Stimulated activated naive CD4-positive, alpha-beta T cell treated with Interleukin-2 at 50 U/mL for 16 hours (primary cell): ENCODE measurements at places on chromosomes 3 and 15.

DNA sequence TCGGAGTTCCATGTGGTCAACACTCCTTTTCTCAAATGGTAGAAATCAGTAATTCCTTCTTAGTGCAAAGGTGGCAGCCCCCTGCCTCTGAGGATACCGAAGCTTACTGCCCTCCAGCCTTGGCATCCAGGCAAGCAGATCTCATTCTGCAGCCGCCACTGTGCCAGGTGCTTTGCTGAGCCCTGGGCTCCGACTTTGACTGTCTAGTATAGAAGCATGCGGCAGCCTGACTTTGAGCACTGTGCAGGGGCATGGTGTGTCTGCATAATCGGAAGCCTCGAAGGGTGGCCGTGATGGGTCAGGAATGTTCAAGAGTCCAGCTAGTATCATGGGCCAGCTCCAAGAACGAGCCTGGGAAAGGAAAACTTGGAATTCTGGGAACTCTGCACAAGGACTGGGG lies 39.7 kb downstream of the ABTB1 start:
- DNase-seq, result no peak

- DNase-seq, result no peak
Observed at GRCh38 chr3:11641316-11641682, 2.4 kb downstream of the VGLL4 start.

DNA sequence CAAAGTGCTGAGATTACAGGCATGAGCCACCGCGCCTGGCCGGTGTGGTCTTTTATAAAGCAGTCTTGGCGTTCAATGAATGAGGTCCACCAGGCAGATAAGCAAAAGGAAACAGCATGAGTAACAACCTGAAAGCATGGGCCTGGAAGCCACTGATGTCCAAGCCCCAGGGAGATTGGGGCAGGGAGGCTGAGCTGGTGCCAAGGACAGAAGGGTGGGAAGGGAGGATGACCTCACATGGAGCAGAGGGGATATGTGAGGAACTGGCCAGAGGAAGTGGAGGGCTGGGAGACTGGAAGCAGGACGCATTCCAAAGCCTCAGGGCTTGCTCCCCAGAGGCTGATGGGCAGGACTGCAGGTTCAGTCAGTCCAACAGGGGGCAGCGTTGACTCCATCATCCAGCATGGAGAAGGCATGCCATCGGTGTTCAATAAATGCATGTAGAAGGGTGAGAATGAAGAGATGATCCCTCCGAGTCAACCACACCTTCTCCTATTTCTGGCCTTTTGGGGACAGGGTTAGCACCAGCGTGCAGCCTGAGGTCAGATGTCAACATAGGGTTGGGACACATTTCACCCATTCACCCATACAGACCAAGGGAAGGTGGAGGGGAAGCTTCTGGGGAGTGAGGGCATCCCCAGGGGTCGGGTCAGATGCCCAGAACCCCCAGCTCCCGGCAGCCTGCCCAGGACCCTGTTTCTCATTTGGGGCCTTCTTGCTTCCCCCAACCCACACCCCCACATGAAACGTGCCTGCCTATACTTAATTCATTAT lies 14.8 kb downstream of the MYL3 start:
- DNase-seq, result peak; percentile 15

GRCh38 chr3:80355144-80355543 lies 587.3 kb upstream of the ROBO1 start:
- no peak for DNase-seq

DNA sequence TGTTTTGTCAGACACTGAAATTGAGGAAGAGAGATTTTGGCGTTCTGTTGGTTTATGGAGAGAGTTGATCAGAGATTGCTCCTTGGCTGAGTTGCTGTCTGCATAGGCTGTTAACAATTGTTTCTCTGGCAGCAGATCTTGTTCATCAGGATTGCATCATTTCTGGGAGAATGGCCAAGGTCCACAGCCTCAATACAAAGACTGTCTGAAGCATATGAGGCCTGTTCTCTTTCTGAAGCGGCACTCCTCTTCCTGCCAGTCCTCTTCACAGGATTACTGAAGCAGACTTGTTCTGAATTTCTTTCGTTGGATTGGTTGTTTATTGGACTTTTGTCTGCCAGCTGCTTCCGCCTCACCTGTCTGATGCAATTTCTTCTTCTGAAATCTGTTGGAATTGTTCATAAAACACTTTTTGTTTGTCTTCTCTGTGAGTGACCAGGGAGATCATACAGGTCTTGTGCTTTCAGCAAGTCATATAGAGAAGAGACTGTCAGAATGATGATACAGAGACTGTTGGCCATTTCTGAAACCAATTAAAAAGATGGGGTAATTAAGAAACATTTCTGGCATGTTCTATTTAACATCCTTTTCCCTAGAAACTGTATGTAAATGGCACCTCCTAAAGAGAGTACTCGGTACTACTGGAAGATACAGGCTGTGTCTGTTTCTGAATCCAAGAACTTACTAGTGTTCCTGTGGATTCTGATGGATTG lies 25.5 kb downstream of the SETD5 start:
- no peak for DNase-seq

- no peak for DNase-seq
Observed at GRCh38 chr3:72523429-72524151, 324.7 kb downstream of the SHQ1 start.

- no peak for DNase-seq
Observed at GRCh38 chr15:63080634-63081250, 38.2 kb downstream of the TPM1 start.

DNA sequence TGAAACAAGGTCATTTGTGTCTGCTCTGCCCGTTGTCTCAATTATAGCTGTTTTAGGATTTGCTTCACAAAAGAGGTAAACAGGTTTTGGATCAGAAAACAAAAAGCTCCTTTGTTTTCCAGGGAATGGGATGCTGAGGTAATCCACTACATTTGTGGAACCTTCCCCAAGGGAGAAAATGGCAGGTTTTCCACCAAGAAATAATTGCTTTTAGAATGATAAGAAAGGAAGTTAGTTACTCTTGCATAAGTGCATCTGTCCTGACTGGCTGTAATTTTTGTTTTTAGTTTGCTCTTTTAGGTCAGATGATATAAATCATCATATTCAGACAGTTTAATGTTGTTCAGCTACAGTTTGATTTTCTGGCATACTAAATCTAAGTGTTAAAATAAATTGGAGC lies 198.5 kb upstream of the COL8A1 start:
- no peak for DNase-seq

GRCh38 chr3:184133840-184134745 lies 1.1 kb upstream of the EIF2B5 start:
- DNase-seq, result peak; percentile 51

- DNase-seq, result no peak
Observed at GRCh38 chr3:116314476-116314875, 130.8 kb downstream of the LSAMP start.

DNA sequence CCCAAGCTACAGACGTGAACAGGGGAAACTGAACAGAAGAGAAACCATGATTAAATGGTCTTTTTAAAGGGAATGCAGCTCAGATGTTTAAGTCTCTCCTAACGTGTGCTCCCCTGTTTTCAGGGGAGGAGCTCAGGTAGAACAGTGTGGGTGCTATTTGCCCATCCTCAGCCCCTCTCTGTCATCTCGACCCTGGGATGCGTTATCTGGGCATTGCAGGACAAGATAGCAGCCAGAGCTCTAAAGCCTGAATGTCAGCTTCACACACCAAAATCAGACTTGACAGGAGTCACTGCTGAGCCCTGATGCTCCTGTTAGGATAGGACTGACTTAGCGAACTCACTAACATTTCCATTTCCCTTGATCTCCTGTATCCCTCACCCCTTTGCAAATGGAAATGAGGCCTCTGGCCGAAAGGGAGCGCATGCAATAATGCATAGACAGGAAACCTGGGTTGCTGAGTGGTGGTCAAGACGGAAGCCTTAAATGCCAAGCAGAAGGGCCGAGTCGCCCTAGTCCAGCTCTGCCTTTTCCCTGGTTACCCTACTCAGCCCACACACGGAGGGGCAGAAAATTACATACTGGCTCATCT lies 234.9 kb upstream of the TPM1 start:
- DNase-seq, result no peak

GRCh38 chr3:194867270-194867983 lies 181.7 kb downstream of the FAM43A start:
- no peak for DNase-seq

DNA sequence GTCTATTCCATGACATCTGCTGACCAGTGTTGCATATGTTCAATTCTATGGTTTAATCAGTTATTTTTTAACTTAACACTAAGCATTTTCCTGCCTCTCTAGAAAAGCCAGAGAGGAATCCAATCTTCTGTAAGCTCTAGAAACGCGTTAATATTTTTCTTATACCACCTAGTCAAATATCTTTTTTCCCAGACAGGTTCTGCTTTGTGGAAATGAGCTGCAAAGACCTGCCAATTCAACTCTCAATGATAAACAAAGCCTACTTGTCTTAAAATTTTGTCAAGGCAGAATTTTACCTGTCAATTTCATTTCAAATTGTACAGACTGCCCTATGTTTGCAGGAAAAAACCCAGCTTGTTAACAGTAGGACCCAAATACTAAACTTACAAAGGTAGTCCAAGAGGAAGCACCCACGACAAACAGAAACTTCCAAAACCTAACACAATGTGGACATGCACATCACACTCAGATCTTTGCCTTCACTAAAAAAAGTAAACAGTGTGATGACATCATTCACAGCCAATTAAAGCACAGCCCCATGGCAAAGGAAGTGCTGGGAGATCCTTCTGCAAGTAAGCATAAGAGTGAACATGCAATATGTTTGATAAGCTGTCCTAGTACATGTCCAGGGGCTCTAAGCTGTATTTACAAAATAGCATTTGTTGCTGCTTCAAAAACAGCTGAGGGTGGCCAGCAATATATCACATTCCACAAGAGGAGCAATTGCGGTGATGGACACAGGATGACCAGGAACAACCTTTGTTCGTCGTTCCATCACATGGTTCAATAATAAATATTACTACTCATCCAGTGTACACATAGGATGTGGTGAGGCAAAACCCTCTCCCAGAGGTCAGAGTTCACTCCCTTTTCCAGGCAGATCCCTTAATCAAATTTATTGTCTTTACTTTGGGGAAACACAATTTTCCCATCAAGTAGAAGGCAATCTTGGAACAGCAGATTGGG lies 139.4 kb upstream of the TSC22D2 start:
- DNase-seq, result no peak

GRCh38 chr15:51888593-51889195 lies 59.2 kb downstream of the TMOD3 start:
- no peak for DNase-seq

DNA sequence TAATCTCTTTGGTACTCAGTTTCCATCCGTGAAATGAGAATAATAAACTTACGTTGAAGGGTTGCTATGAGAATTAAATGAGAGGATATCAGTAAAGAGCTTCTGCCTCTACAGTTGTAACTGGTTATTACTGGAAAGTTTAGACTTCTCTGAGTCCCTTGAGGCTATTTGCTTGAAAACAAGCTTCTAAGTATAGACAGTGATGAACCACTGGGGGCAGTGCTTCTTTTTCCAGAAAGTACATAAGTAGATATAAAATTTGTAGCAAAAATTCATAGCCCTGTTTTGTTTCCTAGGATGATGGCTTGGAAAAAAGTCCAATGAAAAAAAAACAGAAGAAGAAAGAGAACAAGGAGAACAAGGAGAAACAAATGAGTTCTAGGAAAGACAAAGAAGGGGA lies 87.1 kb downstream of the RGMA start:
- no peak for DNase-seq

- no peak for DNase-seq
Observed at GRCh38 chr3:105504440-105504951, 137.8 kb downstream of the ALCAM start.

- no peak for DNase-seq
Observed at GRCh38 chr3:107458871-107459270, 63.9 kb upstream of the BBX start.

- no peak for DNase-seq
Observed at GRCh38 chr3:55947406-55947805, 460.3 kb upstream of the WNT5A start.

DNA sequence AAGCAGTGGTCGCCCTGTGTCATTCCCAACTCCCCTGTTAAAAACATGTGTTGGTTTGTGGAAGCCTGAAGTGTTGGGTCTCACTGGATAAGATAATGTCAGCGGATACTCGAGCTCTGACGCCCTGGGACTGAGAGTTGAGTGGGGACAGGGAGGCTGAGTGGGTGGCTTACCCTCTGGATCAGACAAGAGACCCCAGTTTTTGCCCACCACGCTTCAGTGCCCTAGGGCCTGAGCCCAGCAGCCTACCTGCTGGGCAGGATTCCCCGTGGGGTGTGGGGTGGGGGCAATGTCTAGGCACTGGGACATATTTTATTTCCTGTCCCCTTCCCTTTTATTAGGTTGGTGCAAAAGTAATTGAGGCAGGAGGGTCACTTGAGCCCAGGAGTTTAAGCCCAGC lies 75.0 kb downstream of the SMAD6 start:
- DNase-seq, result no peak

DNA sequence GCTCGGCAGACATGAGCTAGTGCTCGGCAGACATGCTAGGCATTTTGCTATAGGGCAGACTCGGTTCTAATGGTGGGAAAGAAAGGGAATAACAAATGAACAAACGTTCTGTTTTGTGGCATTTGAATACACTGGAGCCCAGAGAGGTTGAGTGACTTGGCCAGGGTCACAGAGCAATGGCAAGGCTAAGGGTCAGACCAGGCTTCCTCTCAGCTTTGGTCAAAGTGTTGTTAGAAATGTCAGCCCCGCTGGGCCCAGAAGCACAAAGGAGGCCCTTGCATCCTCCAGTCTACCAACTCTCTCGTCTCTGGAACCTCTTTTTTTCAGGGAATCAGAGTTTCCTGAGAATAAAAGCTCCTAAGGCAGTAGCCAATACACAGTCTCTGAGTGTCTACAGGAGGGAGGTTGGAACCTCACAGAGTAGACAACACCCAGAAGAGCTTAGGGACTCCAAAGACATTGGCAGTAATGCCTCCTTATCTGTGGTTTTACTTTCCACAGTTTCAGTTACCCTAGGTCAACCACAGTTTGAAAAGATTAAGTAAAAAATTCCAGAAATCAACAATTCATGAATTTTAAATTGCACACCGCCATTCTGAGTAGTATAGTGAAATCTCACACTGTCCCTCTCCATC lies 47.3 kb downstream of the SSUH2 start:
- DNase-seq, result no peak

GRCh38 chr3:196142202-196142956 lies 60.5 kb upstream of the TFRC start:
- DNase-seq, result no peak

GRCh38 chr3:195762611-195763010 lies 41.8 kb downstream of the MUC20 start:
- no peak for DNase-seq

DNA sequence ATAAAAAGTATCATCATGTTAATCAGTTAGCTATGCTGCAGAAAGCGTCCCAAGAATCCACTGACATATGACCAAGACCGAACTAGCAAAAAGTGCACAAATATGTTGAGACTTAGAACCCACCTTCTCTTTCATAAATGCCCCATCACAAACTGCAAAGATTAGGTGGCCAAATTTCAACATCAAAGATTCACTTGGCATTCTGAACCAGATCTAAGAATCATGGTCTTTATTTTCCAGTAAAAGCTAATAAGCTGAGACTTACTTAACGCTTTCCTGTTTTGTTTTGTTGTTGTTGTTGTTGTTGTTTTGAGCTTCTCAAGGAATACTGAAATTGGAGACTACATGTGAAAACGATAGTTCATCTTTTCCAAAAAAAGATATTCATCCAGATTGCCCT lies 62.4 kb downstream of the ZBTB20 start:
- DNase-seq, result no peak

GRCh38 chr15:40768521-40769273 lies 1.1 kb upstream of the C15orf62 start:
- DNase-seq, result no peak

- no peak for DNase-seq
Observed at GRCh38 chr3:161347726-161348125, 23.6 kb downstream of the SPTSSB start.
